Gastrocnemius medialis (tissue), 4 donors: ENCODE measurements at places on chromosomes 7 and 10.

DNA sequence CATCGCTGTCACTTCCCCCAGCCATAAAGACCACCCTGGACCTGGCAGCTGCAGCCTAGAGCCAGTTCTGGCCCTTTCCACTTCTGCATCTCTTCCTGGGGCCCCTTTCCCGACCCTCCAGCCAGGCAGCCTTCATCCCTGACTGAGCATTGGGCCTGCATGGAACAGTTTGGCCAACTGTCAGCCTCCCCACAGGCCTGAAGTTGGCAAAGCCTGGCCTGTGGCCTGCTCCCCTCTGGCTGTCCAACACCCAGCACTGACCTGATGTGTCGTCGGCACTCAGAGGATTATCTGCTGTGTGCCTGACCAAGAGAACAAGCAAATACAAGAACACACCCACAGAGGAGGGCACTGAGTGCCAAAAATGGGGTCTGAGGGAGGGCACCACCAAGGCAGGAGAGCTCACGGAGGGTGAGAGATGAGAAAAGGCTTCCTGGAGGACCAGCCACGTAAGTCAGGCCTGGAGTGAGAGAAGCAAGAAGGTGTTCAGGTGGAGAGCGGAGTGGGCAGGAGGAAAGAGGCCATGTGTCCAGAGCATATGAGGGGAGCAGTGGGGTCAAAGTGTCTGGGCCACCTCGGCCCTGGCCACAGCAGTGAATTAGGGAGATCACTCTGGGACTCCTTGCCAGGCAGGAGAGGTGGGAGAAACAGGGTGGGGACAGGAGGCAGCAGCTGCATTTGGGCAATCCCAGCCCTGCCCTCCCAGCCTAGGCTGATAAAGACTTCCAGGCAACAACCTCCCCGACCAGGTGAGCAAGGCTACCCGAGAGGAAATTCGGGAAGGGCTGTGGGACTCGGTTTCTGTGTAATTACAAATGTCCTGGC, 4.5 kb downstream of the GPRIN2 start:
- peak; percentile 11 for DNase-seq

DNA sequence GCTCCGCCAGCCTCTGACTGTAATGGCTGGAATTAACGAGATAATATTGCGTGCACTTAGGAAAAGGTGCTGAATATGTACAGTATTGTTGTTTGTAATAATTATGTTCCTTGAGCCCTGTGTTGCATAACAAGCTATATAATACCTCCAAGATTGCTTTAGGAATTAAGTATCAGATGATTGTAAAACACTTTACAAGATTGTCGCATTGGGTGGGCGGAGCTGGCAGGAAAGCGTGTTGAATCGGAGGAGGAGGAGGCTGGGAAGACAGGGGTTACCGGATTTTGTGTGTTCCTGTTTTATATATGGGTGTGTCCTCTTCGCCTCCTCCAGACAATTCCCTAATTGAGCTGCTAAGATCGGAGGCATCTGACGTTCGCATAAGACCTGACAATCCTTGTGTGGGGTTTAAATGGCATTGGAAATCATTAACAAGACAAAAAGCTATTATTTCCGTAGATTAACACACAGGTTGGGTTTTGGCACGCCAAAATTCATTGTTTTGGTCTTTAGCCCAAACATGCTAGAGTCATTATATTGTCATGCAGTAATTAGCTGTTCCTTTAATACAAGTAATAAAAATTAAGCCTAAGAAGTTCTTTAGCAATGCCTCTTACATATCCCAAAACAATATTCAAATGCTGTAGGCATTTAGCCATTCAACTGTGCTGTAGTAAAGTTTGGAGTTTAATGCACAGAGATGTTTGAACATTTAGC, 192.9 kb upstream of the SH2B2 start:
- no peak for DNase-seq

GRCh38 chr7:82677493-82677892, 233.9 kb upstream of the CACNA2D1 start:
- no peak for DNase-seq

DNA sequence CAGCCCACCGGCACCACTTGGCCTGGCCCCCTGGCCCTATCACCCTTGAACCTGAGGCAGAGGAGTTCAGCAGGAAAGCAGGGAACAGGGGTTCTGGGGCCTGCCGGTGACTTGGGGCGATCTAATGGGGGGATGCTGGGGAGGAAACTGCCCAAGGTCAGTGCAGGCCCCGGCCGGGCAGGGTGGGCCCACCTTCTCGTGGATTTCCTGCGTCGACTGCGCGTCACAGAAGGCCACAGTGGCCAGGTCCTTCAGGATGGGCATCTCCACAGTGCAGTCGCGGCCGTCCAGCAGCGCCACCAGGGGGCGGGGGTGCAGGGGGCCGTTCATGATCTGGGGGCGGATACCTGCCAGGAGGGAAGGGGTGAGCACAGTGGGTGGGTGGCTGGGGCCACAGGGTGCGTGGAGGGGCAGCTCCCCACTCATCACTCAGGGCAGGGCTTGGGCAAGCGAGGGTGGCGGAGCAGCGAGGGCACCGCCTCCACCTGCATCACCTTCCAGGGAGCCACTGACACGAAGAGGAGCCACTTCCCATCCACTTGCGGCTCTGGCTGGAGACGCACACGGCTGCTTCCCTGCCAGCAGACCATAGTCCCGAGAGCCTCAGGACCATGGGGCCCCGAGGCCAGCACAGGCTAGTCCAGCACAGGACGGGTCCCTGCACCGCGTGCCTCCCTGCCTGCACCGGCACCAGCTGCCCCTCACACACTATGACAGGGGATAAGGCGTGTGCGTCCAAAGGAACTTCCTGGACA, 61.4 kb downstream of the ZRANB1 start:
- peak; percentile 17 for DNase-seq

GRCh38 chr10:52558090-52558489, 214.5 kb downstream of the MBL2 start:
- DNase-seq = no peak

DNA sequence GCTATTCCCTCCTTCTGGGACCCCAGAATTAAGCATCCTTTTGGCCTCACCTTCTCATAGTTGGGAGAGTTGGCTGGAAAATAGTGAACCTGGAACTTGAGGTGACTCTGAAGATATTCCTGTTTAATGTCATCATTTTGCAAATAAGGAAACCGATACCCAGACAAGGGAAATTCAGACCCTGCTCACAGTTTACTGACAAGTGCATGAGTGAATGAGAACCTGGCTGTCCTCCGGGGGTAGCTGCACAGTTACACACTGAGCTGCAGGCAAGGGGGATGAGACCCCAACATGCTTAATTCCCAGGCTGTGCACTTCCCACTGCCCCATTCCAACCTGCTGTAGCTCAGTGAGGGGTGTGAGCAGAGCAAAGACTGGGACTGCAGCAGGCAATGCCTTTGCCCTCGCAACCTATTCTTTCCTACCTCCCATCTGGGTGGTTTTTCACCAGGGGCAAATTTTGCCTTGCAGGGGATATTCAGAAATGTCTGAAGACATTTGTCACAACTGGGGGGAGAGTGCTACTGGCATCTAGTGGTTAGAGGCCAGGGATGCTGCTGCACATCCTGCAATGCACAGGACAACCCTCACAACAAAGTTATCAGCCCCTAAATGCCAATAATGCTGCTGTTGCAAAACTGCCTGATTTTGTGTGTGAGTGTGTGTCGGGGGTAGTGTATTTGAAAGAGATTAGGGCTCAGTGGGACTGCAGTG, 136.2 kb downstream of the SORCS3 start:
- no peak for DNase-seq

- no peak for DNase-seq
Measured at GRCh38 chr7:39240864-39241263, 263.2 kb downstream of the POU6F2 start.

- DNase-seq = no peak
Measured at GRCh38 chr7:129103561-129104324, 40.8 kb upstream of the TSPAN33 start.
